ENCODE measurements at places on chromosomes 6 and 20.
A peak's percentile ranks its signal among the peaks of the same experiment; 100 is the strongest.

DNA sequence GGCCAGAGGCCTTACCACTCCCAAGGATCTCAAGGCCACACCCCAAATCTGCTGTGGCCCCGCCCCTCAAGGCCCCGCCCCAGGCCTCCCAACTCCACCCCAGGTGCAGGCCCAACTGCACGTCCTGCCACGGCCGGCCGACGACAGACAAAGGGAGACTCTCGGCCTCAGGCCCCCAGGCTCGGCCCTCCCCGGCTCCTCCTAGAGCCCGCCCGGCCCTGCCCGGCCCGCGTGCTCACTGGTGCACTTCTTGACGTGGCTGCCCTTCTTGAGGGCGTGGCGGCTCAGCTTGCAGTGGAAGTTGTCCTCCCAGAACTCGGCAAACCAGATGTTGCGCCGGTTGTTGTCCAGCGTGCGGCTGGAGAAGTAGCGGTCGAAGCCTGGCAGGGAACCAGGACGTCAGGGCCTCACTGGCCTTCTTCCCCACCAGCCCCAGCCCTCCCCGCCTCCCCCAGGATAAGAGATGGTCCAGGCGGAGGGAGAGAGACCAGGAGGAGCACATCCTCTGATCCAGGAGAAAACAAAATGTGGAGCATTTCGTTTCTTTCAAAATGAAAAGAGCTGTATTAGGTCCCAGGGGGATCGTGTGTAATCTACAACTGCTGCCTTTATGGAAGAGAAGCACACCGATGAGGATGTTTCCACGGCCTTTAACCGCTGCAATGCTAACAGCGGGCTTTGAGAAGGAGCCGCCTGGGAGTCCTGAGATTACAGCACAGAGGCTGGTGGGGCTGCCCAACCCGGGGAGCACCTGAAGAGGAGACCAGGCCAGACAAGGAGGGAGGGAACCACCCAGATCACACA is 89.4 kb downstream of the GRM4 start:
- no peak for DNase-seq

DNA sequence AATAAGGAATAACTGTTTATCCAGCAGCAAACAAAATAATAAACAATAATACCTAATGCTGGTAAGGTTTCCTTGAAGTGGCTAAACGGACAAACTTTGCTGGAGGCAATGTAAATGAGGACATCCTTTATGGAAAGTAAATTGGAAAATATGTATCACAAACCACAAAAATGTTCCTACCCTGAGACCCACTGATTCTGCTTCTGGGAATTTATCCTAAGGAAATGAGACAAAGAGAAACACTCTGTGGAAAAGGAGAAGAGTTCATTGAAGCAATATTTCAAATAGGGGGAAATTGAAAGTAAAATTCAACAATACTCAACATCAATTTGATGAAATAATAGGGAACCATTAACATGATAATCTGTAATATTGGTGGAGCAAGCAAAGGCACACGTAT is 37.9 kb downstream of the MAFB start:
- DNase-seq: no peak

DNA sequence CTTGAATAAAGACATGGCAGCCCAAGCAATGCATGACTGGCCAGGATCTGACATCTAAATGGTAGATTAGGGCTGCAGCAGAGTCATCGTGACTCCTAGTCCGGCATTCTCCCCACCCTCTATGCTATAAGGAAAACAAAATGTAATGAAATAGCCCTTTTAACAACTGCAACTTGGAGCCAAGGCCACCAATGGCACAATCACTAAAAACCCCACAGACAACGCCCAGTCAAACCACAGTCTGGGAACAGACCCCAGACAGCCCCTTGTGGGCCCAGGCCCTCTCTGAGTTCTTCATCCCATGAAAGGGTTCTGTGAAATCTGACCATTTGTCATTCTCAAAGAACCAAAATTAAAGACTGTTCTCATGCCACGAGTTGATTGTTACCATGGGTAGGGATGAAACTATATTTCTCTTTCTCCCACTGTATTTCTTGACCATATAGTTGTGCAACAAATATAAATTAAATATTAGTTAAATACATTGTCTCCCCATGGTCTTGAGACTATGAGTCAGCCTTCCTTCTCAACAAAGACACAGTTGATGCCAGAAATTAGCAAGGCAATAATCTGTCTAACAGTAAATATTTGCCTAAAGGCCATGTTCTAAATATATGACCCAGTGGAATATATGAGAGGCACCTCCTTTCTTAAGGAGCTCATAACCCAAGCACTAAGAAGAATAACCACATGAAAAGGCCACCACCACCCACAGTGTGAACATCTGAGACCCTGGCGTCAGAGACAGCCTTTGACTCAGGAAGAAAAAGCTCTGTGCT is 85.6 kb upstream of the SSTR4 start:
- DNase-seq: no peak

GRCh38 chr20:48180024-48180423 is 394.7 kb upstream of the SULF2 start:
- DNase-seq: no peak

GRCh38 chr6:97427648-97428047 is 144.6 kb upstream of the MMS22L start:
- DNase-seq: no peak

GRCh38 chr6:36771145-36771544 is 68.1 kb downstream of the CPNE5 start:
- DNase-seq: no peak

- no peak for DNase-seq
These were observed 4.4 kb downstream of the PNLDC1 start for GRCh38 chr6:159804504-159804903.

GRCh38 chr20:33859751-33860150 is 48.6 kb downstream of the CHMP4B start:
- DNase-seq: no peak

DNA sequence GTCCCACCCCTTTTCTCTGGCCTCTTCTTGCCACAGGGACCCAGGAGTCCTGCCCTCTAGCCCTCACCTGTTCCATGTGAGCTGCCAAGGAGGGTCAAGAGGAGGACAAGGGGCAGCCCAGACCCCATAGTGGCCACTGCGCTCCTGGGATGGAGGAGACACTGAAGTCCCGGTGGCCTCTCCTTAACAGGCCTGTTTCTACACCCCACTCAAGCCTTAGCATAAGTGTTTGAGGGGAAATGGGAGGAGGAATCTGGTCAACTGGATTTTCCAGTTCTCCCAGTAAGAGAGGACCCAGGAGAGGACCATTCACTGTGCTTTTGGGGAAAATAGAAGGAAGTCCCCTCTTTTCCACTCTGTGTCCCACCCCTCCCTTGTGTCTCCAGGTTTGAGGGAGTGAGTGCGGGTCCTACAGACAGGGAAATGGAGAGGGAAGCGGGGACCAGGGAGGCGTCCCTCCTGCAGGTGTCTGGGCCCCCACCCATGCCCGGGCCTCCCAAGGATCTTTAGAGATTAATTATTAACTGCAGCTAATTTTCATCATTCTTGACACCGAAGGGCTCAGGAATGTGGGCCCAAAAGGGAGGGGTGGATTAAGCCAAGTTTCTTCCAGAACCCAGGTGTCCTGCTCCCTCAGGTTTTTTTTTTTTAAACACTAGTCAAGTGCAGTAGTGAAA is at the start of gene SFTA2:
TSS of gene SFTA2 (minus strand) at position 202 of the 677 bp plus-strand sequence. CDS start at position 128, 74 bp downstream.
- no peak for DNase-seq

DNA sequence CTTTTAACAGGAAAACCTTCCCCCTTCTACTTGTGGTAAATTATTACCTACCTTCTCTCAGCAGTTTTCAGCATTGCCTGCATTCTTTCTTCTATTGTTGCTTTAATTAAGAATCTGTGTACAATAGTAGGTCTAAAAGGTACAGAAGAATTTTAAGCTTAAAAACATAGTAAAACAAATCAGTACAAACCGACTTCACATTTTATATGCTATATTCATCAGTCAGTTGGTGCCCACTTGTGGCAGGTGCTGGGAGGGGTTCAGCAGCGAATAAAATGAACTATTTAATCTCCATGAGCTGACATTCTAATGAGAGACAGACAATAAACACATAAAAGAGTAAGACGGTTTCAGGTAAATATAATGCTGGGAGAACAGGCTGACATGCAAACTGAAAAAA is 73.4 kb upstream of the FBXO30 start:
- DNase-seq: no peak

DNA sequence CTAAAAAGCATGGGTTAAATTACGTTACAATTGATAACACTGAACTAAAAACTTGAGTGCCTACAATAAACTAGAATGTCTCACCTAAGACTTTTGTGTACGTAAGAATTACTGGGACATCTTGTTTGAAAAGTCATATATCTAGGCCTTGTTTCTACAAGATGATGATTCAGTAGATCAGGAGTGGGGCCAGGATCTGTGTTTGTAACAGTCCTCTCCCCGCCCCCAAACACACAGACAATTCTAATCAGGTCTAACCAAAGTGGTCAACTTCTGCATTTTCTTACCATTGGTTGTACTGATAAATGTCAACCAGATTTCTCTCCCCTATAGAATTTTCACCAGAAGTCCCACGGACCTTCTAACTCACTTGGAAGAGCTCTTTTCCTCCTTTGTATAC is 56.9 kb downstream of the RAMACL start:
- DNase-seq: no peak

DNA sequence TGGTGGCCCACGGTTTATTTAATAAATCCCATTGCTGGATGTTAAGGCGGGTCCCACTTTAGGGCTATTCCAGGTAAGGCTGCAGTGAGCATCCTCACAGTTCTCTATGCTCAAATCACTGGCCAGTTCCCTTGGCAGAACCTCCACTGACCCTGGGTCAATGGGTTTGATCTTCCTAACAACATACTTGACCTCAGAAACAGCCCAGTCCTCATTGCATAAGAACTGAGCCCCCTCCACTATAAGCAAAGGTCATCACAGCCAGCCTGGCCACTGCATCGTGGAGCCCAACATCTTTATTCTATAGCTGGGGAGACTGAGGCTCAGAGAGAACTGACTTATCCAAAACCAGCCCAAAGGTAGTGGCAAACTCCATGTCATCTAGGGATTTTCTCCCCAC is 4.3 kb upstream of the BPIFB1 start:
- DNase-seq: no peak

DNA sequence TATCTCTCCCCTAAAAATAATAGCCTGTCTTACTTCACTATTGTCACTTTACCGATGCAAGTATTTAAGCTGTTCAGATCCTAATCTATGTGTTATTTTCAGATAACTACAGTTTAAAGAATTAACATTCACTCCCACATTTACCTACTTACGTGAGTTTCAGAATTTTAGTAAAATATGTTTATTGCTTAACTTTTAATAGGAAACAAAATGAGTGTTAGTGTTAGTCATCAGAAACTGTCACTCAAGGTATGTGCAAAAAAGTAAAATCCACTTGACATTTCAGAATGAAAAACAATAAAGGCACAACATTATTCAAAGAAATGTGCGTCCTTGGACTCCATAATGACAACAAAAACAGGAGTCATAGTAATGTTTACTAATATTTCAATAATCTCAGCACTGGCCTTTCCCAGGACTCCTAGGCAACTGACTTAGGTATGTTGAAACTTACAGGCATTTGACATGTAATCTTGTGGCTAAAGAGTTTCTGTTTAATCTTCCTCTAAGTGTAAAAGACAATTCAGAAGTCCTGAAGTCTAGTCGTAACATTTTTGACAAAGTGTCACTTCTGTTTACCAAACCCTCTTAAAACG is 4.5 kb downstream of the ATXN1 start:
- DNase-seq: no peak

- DNase-seq: no peak
These were observed 47.5 kb upstream of the SLC22A23 start for GRCh38 chr6:3504354-3504753.

- DNase-seq: no peak
These were observed 6.1 kb upstream of the NANP start for GRCh38 chr20:25629816-25630499.

DNA sequence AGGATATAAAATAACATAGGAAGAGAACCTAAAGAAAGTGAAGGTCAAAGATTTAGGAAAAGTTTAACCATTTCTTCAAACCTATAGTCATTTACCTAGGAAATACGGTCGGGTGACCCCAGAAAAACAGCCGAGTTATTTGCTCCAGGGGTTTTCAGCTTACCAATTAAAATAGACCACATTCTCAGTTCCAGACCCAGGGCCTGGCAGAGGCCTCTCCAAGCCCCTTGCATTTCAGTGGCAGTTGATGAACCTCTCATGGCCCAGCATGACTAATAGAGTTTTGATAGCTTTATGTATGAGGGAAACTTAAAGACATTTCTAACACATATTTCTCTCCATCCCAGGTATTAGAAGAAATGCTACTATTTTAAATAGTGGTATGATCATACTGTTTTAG is 113.5 kb downstream of the OGFRL1 start:
- no peak for DNase-seq

- DNase-seq: no peak
These were observed 289.7 kb downstream of the HTR1B start for GRCh38 chr6:77173472-77174074.

DNA sequence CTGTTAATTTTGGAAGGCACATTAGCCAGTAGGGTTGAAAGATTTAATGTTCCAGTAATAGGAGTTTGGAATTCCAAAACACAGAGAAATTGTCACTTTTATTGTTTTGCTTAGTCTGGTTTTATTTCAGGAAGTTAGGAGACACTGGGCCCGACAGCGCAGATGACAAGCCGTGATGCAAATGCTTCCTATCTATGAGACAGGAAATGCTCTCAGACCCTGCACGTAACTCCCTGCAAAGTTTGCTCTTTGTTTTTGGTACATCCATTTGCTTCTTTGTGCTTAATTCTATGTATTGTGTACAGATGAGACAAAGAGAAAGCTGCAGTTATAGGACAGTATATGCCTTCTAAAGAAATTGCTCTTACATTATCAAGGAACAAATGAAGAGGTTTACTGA is 201.6 kb upstream of the SGK1 start:
- peak; percentile 42 for DNase-seq

DNA sequence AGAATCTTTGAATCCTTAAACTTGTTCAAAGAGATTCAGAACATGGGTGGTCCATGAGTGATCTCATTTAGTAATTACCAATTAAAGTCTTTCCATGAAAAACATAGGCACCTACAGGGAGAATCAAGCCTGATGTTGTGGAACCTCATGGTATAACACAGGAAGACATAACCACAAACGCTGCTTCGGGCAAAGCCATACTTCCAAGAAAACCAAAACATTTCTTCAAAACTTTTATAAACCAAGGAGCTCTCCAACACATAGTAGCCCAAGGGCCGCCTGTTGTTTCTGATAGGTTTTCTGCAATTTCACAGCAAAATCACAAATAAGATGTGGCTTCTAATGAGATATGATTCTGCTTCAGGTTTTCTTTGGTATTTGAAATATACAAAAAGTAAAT is 2.5 kb downstream of the CHD6 start:
- DNase-seq: no peak

- DNase-seq: no peak
These were observed 4.5 kb upstream of the CITED2 start for GRCh38 chr6:139378882-139379341.

DNA sequence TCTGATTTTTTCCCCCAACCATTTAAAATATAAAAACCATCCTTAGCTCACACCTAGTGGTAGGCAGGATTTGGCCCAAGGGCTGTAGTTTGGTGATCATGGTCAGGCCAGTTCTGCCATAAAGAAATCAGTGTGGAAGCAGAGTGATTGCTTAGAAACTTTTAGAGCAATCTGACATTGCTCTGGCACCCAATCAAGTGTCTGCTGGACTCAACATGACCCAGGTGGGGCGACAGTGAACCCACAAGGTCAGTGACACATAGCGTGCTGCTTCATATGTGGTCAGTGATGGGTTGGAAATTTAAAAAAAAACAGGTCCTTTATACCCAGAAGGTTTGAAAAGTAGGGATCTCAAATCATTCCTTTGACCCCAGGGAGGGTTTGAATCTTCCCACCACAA is 107.9 kb downstream of the BANF2 start:
- DNase-seq: no peak

GRCh38 chr6:33377171-33377570 is 14.5 kb upstream of the KIFC1 start:
- DNase-seq: no peak

All from T-cell (primary cell).